ENCODE measurements at places on chromosomes 11 and 22.

GRCh38 chr11:70065318-70066135 is 12.6 kb upstream of the ANO1 start:
- no peak for DNase-seq

DNA sequence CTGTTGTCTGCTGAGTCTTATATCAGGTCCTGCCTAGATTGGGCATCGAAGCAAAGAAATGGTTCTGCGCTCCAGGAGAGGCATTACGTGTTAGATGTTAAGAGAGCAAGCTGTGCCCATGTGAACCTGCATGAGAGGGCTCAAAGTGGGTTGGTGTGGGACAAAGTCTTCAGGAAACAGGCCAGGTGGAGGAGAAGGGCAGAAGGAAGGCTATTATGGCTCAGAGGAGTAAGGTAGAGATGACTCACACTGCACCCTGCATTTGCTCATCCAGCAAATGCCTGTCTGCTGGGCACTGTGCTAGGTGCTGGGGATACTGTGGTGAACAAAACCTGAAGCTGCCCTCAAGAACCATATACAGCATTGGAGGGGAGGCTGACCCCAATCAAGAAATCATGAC is 5.8 kb downstream of the USP35 start:
- no peak for DNase-seq

DNA sequence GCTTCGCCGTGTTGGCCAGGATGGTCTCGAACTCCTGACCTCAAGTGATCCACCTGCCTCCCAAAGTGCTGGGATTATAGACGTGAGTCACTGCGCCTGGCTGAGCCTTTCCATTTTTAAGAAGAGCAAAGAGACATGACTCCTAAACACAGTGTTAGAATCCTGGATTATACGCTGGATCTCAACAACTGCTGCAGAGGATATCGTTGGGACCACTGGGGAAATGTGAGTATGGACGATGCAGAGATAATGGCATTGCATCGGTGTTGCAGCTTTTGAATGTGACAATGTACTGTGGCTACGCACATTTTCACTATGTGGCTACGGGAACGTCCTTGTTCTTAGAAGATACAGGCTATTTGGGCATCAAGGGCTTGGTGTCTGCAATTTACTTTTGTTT is 6.2 kb downstream of the MRGPRF start:
- DNase-seq: no peak

GRCh38 chr11:7098235-7098832 is 9.5 kb downstream of the RBMXL2 start:
- no peak for DNase-seq

DNA sequence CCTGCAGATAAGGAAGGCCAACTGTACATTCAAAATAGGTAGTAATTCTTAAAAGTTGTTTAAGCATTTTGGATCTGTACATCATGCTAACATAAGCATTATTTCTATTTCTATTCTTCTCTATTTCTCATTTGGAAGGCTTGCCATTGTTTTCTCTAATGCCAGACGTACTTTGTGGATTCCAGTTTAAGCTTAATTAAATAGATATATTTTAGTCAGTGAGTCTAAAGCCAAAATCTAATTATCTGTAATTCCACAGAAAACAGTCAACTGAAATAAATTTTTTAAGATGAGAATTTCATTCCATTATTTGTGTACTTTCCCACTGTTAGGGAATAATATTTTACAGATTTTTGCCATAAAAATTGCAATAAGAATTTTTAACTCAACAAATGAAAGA is 123.0 kb downstream of the LUZP2 start:
- no peak for DNase-seq

GRCh38 chr11:113729456-113729855 is 23.3 kb upstream of the TMPRSS5 start:
- DNase-seq: no peak

- DNase-seq: no peak
Observed at GRCh38 chr11:94775567-94776327, 7.6 kb downstream of the AMOTL1 start.

GRCh38 chr11:35803115-35803514 is 140.5 kb downstream of the TRIM44 start:
- DNase-seq: no peak

DNA sequence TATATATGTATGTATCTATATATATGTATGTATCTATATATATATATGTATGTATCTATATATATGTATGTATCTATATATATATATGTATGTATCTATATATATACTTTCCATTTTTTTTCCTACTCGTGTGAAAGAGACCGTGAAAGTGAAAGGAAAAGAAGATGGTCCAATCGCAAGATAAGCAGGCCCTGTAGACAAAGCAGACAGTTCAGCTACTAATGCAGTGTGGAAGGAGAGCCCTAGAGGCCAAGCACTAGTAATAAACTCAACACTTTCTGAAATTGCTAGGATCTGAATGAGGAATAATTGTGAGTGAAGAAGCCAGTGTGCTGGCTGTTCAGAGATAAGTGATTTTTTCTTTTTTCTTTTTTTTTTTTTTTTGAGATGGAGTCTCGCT is 47.2 kb downstream of the MCHR1 start:
- no peak for DNase-seq

GRCh38 chr11:92698742-92699141 is 270.7 kb upstream of the MTNR1B start:
- DNase-seq: no peak

- no peak for DNase-seq
Observed at GRCh38 chr11:94544646-94545263, 1.0 kb downstream of the FUT4 start.

DNA sequence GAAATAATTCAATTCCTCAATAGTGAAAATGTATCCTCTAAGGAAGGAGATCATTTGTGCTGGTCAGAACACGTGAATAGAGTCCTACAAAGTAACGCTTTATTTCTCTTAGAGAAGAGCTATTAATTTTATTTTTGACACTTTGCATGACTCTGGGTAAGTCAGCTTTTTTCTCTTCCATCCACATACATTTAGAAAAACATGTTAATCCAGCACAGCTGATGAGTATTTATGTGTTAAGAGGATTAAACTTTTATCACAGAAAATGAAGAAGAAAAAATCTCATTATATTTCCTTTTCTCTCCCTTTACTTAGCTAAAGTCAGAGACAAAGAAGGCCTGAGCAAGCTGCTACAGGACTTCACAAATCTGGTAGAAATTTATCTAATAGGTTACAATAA is 649.5 kb upstream of the CCDC179 start:
- DNase-seq: no peak

- no peak for DNase-seq
Observed at GRCh38 chr11:22763166-22763565, 66.4 kb downstream of the SVIP start.

- DNase-seq: no peak
Observed at GRCh38 chr22:21659864-21660525, 5.8 kb upstream of the PPIL2 start.

GRCh38 chr22:46111645-46112306 is 38.5 kb upstream of the PPARA start:
- no peak for DNase-seq

DNA sequence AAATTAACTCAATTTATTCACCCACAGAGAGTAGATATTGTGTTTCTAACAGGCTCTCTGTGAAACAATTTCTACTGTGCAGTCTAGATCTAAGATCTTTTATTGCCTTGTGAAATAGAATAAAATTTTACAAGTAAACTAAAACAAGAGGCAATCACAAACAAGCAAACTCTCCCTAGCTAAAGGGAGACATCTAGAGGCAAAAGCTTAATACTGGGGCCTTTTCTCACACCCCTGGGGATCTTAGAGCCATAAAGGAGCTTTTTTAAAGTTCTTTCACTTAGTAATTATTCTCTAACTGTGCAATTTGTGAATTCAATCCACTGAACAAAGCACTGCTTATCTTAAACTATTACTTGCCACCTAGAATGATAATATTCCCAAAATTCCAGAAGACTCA is 19.7 kb downstream of the ALG9 start:
- no peak for DNase-seq
